Psoas muscle (tissue), 8 donors: ENCODE measurements at places on chromosomes 2 and 18. TPM values are rescaled to one million over a fixed set of nuclear protein-coding genes. Genes with fewer than 3 reads are reported as not detected.
A peak's percentile ranks its signal among the peaks of the same experiment; 100 is the strongest.

INHBB gene
- total RNA-seq = 2.9 TPM

CCDC121 gene
- total RNA-seq = 4.8 TPM

DNA sequence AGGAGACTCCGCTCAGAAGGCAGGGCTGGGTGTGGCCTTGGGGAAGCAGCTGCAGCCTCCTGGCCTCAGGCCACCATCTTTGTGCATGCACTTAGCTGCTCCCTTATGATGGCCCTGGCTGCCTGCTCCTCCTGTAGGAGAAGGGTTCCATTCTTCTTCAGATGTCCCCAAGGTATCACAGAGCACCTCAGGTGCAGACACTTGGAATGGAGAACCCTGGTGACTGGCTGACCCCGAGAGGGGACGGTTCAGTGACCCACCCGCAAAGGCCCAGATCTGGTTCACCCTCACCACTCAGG lies 9.6 kb downstream of the GPAT2 start:
- H3K4me3 ChIP-seq = no peak overlapping the region
- H3K4me1 ChIP-seq = no peaks in the 10 kb centered on the region
- no peak overlapping the region for H3K27ac ChIP-seq
- no peaks in the 10 kb centered on the region for H3K27me3 ChIP-seq
- DNase-seq = no peak

- no peak for DNase-seq
- H3K36me3 ChIP-seq = no peaks in the 10 kb centered on the region
- no peak overlapping the region for H3K27ac ChIP-seq
- no peaks in the 10 kb centered on the region for H3K27me3 ChIP-seq
- no peak overlapping the region for H3K4me3 ChIP-seq
- peaks cover 12% of the 10 kb centered on the region for H3K4me1 ChIP-seq
Observed at GRCh38 chr2:11093467-11093866, 61.8 kb upstream of the SLC66A3 start.

HOXD10 gene
- not detected for total RNA-seq

DNA sequence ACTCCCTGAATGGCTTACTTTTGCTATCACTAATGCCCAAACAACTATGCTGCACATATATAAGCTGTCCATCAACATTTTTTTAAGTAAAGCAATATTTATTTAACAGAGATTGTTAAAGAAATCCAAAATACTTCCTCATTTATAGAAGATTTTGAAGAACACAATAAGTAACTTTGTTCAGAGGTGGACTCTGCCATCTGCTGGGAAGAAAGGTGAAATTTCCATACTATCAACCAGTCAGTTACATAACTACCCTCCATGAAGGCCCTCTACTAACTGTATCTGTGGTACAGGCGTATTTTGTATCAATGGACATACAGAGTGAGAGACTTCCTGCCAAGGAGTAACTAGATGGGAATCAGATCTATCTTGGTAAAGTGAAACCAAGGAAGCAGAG lies 106.0 kb downstream of the DTNB start:
- DNase-seq = no peak
- no peaks in the 10 kb centered on the region for H3K36me3 ChIP-seq
- H3K4me1 ChIP-seq = no peaks in the 10 kb centered on the region

TPO gene
- total RNA-seq = 3.8 TPM

- no peak overlapping the region for H3K27ac ChIP-seq
- no peak for DNase-seq
- no peaks in the 10 kb centered on the region for H3K4me1 ChIP-seq
Observed at GRCh38 chr2:26702025-26702424, 9.5 kb downstream of the KCNK3 start.

DNA sequence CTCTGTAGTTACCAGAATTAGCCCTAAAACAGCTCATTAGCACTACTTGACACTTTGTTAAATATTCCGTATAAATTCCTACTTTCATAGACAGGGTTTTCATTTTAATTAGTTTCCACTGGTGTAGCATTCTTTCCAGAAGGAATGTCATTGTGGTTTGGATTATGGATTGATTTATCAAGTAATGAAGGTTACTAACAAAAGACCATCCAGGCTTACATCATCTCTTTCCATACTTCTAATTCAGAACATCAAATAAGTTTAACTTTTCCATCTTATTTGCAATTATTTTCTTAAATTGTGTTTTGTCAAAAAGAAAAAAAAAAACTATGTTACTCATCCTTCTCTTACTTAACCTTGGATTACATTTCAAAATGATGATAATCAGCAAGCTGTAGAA lies 231.8 kb upstream of the SPOPL start:
- H3K27me3 ChIP-seq = no peaks in the 10 kb centered on the region
- H3K27ac ChIP-seq = no peak overlapping the region
- no peaks in the 10 kb centered on the region for H3K36me3 ChIP-seq
- DNase-seq = no peak

DNA sequence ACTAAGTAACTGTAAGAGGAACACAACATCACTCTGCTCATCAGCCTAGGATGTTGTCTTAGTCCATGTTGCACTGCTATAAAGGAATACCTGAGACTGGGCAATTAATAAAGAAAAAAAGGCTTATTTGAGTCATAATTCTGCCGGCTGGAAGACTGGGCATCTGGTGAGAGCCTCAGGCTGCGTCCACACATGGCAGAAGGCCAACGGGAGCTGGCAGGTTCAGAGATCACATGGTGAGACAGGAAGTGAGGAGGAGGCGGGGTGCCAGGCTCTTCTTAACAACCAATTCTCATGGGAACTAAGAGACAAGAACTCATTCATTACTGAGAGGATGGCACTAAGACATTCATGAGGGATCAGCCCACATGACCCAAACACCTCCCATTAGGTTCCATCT lies 46.8 kb downstream of the EPG5 start:
- H3K27ac ChIP-seq = peak overlapping the region; percentile 68
- peaks cover 11% of the 10 kb centered on the region for H3K36me3 ChIP-seq
- peak; percentile 93 for DNase-seq
- peaks cover 6% of the 10 kb centered on the region for H3K4me1 ChIP-seq
- H3K4me3 ChIP-seq = no peak overlapping the region

UGT1A5 gene
- not detected for total RNA-seq

DNA sequence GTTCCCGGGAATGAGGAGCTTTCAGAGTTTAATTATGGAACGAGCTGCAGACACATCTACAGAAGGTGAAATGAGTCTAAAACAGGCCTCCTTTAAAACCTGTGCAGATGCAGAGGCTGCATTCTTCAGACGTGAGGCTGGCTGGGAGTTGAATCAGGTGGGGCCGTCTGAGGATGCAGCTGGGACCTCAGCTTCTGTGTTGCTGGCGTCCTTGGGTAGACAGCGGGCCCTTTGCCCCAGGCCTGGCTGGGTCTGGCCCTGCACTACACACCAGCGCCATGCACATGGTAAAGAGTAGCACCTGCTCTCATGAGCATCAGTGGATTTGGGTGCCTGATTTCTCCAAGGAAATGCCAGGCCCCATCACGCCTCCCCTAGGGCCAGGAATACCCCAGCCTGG lies 67.3 kb downstream of the TMEM18 start:
- H3K4me1 ChIP-seq = no peaks in the 10 kb centered on the region
- no peaks in the 10 kb centered on the region for H3K27me3 ChIP-seq
- no peak overlapping the region for H3K27ac ChIP-seq
- no peak overlapping the region for H3K4me3 ChIP-seq
- H3K36me3 ChIP-seq = no peaks in the 10 kb centered on the region
- no peak for DNase-seq

SDC1 gene
- total RNA-seq = not detected

SF3B6 gene
- 60.5 TPM for total RNA-seq

ACADL gene
- total RNA-seq = 6.6 TPM

GRCh38 chr2:215140166-215140707 lies 1.8 kb upstream of the ABCA12 start:
- H3K27ac ChIP-seq = no peak overlapping the region
- H3K4me1 ChIP-seq = no peaks in the 10 kb centered on the region
- no peak overlapping the region for H3K4me3 ChIP-seq

DNA sequence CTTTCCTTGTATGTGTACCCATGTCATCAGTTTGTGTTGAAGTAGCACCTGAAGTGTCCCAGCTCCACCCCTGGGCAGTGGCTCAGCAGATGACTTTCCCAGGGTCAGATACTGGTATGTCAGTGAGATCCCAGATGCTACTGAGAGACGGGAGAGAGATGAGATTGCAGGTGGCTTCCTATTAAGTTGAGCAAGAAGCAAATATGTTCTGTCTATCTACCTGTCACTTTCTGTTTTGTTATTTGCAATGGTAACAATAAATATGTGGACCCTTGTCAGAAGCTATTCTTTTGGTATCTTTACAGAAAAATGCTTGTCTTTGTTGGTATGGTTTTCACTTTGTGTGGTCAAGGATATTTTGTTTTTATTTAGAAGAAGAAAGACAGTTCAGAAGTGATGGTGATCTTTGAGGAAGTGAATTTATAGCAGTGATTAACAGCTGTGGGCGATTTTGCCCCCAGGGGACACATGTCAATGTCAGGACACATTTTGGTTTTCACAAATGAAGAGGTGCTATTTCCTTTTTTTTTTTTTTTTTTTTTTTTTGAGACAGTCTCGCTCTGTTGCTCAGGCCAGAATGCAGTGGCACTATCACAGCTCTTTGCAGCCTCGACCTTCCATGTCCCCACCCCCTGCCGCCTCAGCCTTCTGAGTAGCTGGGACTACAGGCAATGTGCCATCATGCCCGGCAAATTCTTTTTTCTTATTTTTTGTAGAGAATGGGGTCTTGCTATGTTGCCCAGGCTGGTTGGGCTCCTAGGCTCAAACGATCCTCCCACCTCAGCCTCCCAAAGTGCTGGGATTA lies 21.4 kb downstream of the MGAT5 start:
- no peaks in the 10 kb centered on the region for H3K36me3 ChIP-seq
- no peak overlapping the region for H3K4me3 ChIP-seq
- H3K4me1 ChIP-seq = no peaks in the 10 kb centered on the region
- no peak overlapping the region for H3K27ac ChIP-seq

DNA sequence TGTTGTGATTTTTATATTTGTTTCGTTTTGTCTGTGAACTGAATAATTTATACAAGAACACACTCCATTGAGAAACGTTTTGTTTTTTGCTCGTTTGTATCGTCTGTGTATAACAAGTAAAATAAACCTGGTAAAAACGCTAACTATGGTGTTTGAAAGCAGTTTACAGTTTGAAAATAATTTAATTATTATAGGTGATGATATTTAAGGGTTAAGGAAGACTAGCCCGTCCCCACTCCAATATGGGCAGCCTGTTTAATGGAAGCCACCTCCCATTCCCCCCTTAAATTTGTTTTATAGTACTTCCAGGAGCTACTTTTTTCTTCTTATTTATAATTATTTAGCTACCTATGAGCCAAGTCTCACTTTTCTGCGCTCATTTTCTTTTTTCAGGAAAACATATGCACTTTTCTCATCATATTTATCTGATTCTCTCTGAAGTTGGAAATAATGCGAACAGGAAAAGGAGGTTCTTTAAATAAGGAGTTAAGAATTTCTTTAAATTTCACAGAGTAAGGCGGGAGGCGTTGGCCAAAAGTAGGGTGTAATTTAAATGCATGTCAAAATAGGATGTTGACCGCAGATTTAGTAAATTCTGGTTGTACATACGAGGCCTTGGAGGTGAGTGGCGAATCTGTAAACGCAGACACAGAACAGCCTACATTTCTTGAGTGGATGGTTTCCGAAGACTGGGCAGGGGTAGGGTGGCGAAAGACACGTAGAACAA lies 9.8 kb downstream of the TBR1 start:
- DNase-seq = no peak
- H3K36me3 ChIP-seq = no peaks in the 10 kb centered on the region
- H3K27ac ChIP-seq = no peak overlapping the region
- peaks cover 11% of the 10 kb centered on the region for H3K27me3 ChIP-seq
- no peak overlapping the region for H3K4me3 ChIP-seq

KATNAL2 gene
- total RNA-seq = 0.21 TPM

DNA sequence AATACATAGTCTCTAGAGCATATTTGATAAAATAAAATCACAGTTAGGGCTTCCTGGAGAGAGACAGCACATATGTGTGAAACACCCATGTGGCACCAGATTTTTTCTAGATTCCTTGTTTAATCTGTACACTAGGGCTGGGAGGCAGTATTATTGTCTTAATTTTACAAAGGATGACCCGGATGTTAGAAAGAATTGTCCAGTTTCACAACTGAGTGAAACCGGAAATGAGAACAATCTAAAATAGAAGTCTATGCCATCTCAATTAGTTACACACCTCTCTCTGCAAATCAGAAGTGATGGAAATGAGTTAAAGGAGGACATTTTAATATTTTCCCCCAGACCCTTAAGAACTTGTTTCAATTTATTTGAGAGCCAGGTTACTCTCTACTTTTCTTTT lies 463.7 kb upstream of the DSEL start:
- H3K36me3 ChIP-seq = no peaks in the 10 kb centered on the region
- H3K27ac ChIP-seq = no peak overlapping the region
- H3K4me3 ChIP-seq = no peak overlapping the region

GRCh38 chr2:217299590-217299989 lies 439.7 kb upstream of the TNP1 start:
- H3K27ac ChIP-seq = no peak overlapping the region
- H3K27me3 ChIP-seq = no peaks in the 10 kb centered on the region
- H3K36me3 ChIP-seq = no peaks in the 10 kb centered on the region
- no peak for DNase-seq

GRCh38 chr2:41894563-41895333 lies 153.1 kb upstream of the PKDCC start:
- H3K36me3 ChIP-seq = no peaks in the 10 kb centered on the region
- no peaks in the 10 kb centered on the region for H3K27me3 ChIP-seq
- H3K4me1 ChIP-seq = no peaks in the 10 kb centered on the region
- H3K4me3 ChIP-seq = no peak overlapping the region
- no peak for DNase-seq

DNA sequence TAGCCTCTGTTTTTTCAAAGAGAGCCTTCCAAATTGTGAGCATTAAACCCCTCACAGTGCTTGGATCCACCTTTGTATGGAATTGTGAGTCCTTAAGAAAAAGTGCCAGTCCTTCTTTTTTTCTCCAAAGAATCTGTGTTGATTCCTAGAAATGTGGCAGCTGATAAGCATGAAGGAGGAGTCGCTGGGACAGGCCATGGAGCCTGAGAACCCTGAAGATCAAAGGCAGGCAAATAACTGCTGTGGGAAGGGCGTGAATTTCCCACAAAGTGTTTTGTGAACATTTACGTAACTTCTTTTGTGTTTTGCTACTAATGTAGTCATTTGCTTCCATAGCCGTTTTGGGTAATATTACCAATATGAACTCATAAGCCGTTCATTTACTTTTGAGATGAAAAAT lies 27.7 kb upstream of the CHMP1B start:
- DNase-seq = no peak
- no peak overlapping the region for H3K4me3 ChIP-seq
- H3K36me3 ChIP-seq = no peaks in the 10 kb centered on the region
- no peak overlapping the region for H3K27ac ChIP-seq
- no peaks in the 10 kb centered on the region for H3K4me1 ChIP-seq
- no peaks in the 10 kb centered on the region for H3K27me3 ChIP-seq

- H3K4me1 ChIP-seq = no peaks in the 10 kb centered on the region
- no peaks in the 10 kb centered on the region for H3K27me3 ChIP-seq
- no peak for DNase-seq
- H3K36me3 ChIP-seq = no peaks in the 10 kb centered on the region
Observed at GRCh38 chr2:35788543-35788942, 567.0 kb upstream of the CRIM1 start.

GRCh38 chr18:13559754-13560153 lies 166.6 kb downstream of the FAM210A start:
- no peak for DNase-seq
- no peak overlapping the region for H3K27ac ChIP-seq
- H3K4me1 ChIP-seq = peaks cover 13% of the 10 kb centered on the region
- H3K4me3 ChIP-seq = no peak overlapping the region
- no peaks in the 10 kb centered on the region for H3K36me3 ChIP-seq

MSH6 gene
- 17.8 TPM for total RNA-seq
